Placental epithelial cell (primary cell): ENCODE measurements at places on chromosomes 6 and 20. TPM values are rescaled to one million over a fixed set of nuclear protein-coding genes. Genes with fewer than 3 reads are reported as not detected.

PPIL6 gene
- total RNA-seq: 0.22 and 0.39 TPM in 2 replicates

XKR7 gene
- under 0.01 TPM in 1 of 2 replicates, not detected in the other for total RNA-seq

ADA gene
- total RNA-seq: 2.4 and 2.9 TPM in 2 replicates

KCNK15 gene
- not detected in 2 replicates for total RNA-seq

KLHDC3 gene
- 81.7 and 147 TPM in 2 replicates for total RNA-seq

RBM24 gene
- total RNA-seq: 0.11 and 0.39 TPM in 2 replicates

WFDC10B gene
- not detected in 2 replicates for total RNA-seq

BTN3A1 gene
- total RNA-seq: 3.7 and 4.3 TPM in 2 replicates

EEF1E1 gene
- 5.5 and 21.7 TPM in 2 replicates for total RNA-seq

CAGE1 gene
- 0.22 TPM in 1 of 2 replicates, not detected in the other for total RNA-seq

SRSF12 gene
- total RNA-seq: 0.43 and 1.2 TPM in 2 replicates

THBS2 gene
- total RNA-seq: 1.3 and 5.1 TPM in 2 replicates

AFG1L gene
- total RNA-seq: 6.5 and 8.2 TPM in 2 replicates

STMND1 gene
- total RNA-seq: not detected in 2 replicates

PROKR2 gene
- not detected in 2 replicates for total RNA-seq

RIN2 gene
- total RNA-seq: 56.7 and 57.3 TPM in 2 replicates

EBF4 gene
- 4.4 and 13.3 TPM in 2 replicates for total RNA-seq

MACROD2 gene
- 0.65 and 2.7 TPM in 2 replicates for total RNA-seq

HTR1E gene
- under 0.01 TPM in 1 of 2 replicates, not detected in the other for total RNA-seq

CST4 gene
- total RNA-seq: not detected in 2 replicates

BMP5 gene
- total RNA-seq: not detected in 2 replicates

SLC22A3 gene
- total RNA-seq: 2.7 and 15.7 TPM in 2 replicates

TRIM40 gene
- not detected in 2 replicates for total RNA-seq

TRIM15 gene
- not detected in 2 replicates for total RNA-seq

MAK gene
- total RNA-seq: under 0.01 TPM in 1 of 2 replicates, not detected in the other

OVOL2 gene
- 13.8 and 17.7 TPM in 2 replicates for total RNA-seq

AGPAT4 gene
- 1.6 and 2.0 TPM in 2 replicates for total RNA-seq

LHFPL5 gene
- not detected in 2 replicates for total RNA-seq

CNR1 gene
- total RNA-seq: not detected in 2 replicates

MYMX gene
- total RNA-seq: not detected in 2 replicates

C6orf52 gene
- total RNA-seq: not detected in 2 replicates

ABCF1 gene
- 45.9 and 46.0 TPM in 2 replicates for total RNA-seq

NKX2-2 gene
- total RNA-seq: not detected in 2 replicates

TAGAP gene
- total RNA-seq: 0.11 and 0.39 TPM in 2 replicates

AARS2 gene
- 11.8 and 15.3 TPM in 2 replicates for total RNA-seq

DLK2 gene
- 6.8 and 11.0 TPM in 2 replicates for total RNA-seq

TRAM2 gene
- 31.8 and 68.8 TPM in 2 replicates for total RNA-seq

EZR gene
- 548 and 638 TPM in 2 replicates for total RNA-seq

BMP2 gene
- 0.65 and 0.79 TPM in 2 replicates for total RNA-seq

PSORS1C1 gene
- 4.6 and 41.2 TPM in 2 replicates for total RNA-seq

GGTLC1 gene
- total RNA-seq: not detected in 2 replicates

IL17F gene
- not detected in 2 replicates for total RNA-seq

GSTA3 gene
- total RNA-seq: not detected in 2 replicates

THEMIS gene
- total RNA-seq: 0.11 TPM in 1 of 2 replicates, not detected in the other

NMBR gene
- 0.11 TPM in 1 of 2 replicates, not detected in the other for total RNA-seq

SALL4 gene
- total RNA-seq: not detected in 2 replicates

ZNF311 gene
- 1.6 and 2.4 TPM in 2 replicates for total RNA-seq

SSTR4 gene
- 0.43 and 3.5 TPM in 2 replicates for total RNA-seq
